ENCODE measurements at places on chromosomes 6 and 20. TPM values are rescaled to one million over a fixed set of nuclear protein-coding genes. Genes with fewer than 3 reads are reported as not detected.

The RNF39 gene
- not detected for total RNA-seq

The OOEP gene
- not detected for total RNA-seq

The LINC00237 gene
- not detected for total RNA-seq

The FERMT1 gene
- 0.65 TPM for total RNA-seq

The MEI4 gene
- total RNA-seq: under 0.01 TPM

The MYBL2 gene
- total RNA-seq: 24.5 TPM

The MCHR2 gene
- total RNA-seq: not detected

The STK4 gene
- 24.5 TPM for total RNA-seq
